ENCODE measurements at places on chromosomes 1 and 21.
A peak's percentile ranks its signal among the peaks of the same experiment; 100 is the strongest.

- peak; percentile 48 for DNase-seq
These were observed 166.9 kb downstream of the NCAM2 start for GRCh38 chr21:21165063-21165645.

GRCh38 chr1:43005460-43006361 is 47.0 kb upstream of the SLC2A1 start:
- DNase-seq, result no peak

- DNase-seq, result no peak
These were observed 24.5 kb upstream of the ZNF436 start for GRCh38 chr1:23394181-23394580.

DNA sequence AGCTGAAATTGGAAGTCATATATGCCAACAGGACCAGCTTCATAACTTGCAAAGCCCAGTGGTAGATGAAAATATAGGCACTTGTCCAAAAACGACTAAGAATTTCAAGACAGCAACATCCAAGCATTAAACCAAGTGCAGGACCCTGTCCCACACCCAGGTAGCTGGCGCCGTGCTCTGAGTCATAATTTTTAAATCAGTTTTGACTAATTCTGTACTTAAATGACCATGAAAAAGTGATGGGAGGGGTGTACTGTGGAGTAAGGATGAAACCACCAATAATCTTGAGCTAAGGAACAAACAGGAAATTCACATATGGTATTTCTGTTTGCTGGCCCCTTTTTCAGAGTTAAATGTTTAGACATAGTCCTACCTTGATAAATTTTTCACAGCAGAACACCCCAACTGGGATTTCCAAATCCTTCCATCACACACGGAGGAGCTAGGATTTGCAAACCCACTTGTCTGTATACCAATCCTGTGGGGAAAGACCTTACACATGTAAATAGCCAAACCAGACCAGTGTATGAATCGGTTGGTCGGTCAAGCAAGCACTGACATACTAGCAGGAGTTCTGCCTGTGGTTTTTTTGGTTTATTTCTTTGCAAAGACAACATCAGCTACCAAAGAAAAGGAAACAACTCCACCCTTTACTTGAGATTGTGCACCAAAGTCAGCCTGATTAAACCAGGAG is 235.7 kb upstream of the RAB4A start:
- DNase-seq, result no peak

DNA sequence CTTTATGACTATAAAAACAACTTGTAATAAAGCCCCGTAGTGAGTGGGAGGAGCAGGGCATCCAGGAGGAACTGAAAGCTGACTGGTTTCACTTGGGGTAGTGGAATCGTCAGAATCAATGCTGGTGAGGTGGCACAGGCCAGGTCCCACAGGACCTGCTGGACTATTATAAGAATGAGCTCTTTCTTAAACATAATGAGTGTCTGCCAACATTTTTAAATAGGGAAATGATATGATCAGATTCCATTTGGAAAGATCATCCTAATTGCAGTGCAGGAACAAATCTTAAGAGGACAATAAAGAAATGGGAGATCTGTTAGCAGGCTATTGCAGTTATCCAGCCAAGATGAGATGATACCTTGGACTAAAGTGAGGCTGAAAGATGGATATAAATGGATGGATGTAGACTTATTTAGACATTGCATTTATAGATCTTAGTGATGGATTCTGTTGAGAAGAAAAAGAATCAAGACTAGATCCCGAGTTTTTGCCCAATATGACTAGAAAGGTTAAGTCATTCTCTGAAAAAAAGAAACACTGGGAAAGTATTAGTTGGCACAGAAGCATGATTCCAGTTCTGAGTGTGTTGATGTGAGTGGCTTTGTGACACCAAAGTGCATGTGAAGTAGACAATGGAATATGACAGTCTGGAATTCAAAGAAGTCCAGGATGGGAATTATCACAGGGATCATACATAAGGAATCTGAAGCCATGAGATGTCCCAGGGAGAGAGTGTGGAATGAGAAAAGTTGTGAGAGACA is 153.3 kb upstream of the SGIP1 start:
- DNase-seq, result no peak
